Activated CD4-positive, alpha-beta T cell treated with anti-CD3 and anti-CD28 coated beads, Interleukin-2, amount 50 U/mL, for 48 hours (primary cell): ENCODE measurements at places on chromosomes 16 and 17.

GRCh38 chr17:55962951-55963401 is 190.3 kb upstream of the ANKFN1 start:
- no peak for DNase-seq

DNA sequence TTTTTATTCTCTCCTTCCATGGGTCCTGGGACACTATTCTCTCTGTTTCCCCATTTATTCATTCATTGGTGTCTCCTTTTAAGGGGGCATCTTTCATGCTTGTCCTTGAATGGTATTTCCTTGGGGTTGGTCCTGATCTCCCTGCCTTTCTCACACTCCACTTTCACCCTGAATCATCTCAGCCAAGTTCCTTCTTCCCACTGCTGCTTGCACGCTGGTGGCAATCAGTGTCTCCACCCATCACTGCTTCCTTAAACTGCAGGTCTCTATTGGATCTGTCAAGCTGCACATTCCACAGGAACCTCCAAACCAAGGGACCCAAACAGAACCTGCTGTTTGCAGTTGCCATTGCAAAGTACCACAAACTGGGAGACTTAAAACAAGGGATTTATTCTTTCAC is 89.3 kb upstream of the SDK2 start:
- no peak for DNase-seq

- no peak for DNase-seq
These were observed 22.5 kb downstream of the HEATR9 start for GRCh38 chr17:35846055-35846809.

- no peak for DNase-seq
These were observed 918.7 kb downstream of the CDH11 start for GRCh38 chr16:64203126-64203525.

GRCh38 chr17:39196808-39197291 is 619 bp downstream of the CACNB1 start:
- DNase-seq, result no peak

DNA sequence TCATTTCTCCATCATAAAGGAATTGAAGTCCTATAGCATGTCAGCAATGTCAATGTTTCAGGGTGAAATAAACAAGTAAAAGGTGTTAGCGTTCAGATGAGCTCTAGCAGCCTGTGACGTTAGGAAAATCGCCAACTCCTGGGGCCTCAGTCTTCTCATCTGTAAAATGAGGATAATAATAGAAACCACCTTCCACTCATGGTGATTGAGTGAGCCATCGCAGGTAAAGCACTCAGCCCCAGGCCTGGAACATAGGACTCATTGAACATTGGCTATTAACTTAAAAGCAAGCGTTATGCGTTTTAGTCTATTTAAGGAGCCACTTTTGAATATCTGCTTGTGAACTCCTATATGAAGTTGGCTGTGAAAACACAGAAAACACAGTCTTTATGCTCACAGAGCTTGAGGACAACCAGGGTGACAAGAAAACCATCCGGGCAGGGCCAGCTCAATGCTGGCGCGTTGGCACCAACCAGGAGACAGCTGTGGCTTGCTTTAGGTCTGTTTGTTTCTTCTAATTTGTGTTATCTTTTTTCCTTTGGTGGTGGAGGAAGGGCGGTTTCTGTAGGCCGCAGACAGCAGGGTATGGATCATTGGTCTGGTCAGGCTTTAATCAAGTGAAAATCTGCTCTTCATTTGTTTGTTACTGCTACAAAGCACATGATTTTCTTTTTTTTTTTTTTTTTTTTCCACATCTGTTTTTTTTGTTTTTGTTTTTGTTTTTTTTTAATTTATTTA is 35.7 kb upstream of the MED9 start:
- no peak for DNase-seq

DNA sequence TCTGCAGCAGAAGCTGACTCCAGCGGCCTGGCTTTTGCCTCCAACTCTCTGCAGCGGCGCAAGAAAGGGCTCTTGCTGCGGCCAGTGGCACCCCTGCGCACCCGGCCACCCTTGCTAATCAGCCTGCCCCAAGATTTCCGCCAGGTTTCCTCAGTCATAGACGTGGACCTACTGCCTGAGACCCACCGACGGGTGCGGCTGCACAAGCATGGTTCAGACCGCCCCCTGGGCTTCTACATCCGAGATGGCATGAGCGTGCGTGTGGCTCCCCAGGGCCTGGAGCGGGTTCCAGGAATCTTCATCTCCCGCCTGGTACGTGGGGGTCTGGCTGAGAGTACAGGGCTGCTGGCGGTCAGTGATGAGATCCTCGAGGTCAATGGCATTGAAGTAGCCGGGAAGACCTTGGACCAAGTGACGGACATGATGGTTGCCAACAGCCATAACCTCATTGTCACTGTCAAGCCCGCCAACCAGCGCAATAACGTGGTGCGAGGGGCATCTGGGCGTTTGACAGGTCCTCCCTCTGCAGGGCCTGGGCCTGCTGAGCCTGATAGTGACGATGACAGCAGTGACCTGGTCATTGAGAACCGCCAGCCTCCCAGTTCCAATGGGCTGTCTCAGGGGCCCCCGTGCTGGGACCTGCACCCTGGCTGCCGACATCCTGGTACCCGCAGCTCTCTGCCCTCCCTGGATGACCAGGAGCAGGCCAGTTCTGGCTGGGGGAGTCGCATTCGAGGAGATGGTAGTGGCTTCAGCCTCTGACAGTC is 1.3 kb downstream of the PARD6A start:
- no peak for DNase-seq

DNA sequence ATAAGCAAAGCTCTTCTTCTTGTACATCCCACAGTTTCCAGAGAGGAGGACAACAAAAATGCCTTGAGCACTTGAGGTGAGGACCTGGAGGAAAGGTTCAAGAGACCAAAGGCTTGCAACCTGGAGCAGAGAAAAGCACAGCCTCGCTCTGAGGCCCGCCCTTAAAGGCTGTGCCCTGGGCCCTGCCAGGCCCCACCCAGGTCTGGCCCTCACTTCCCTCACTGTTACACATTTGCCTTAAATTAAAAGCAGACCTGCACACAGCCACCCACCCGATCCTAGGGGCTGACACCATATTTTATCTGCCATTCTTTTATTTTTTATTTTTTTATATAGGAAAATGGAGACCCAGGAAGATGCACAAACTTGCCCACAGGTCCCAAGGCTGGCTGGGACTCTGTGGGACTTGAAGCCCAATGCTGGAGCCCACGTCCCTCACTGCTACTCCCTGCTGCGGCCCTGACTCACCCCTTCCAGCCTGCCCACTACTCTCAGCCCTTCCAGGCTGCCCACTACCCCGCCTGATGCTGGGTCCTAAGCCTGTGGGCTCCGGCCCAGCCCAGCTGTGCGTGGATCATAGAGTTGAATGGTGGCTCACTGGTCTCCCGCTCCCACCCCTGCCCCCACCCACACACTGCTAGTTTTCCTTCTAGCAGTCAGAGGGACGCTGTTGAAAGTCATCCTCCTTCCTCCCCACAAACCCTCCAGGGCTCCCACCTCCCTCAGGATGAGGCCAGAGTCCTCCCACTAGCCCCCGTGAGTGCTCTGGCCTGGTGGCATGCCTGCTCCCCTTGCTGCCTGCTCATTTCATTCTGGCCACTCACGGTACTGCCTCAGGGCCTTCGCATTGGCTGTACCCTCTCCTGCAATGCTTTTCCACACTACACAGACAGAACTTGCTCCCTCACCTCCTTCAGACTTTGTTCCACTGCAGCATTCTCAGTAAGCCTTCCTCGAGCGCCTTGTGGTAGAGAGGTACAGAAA is 77.6 kb upstream of the MED9 start:
- no peak for DNase-seq
